ENCODE measurements at places on chromosomes 6 and 20.

- DNase-seq = no peak
Measured at GRCh38 chr6:95083506-95083905, 493.8 kb upstream of the MANEA start.

DNA sequence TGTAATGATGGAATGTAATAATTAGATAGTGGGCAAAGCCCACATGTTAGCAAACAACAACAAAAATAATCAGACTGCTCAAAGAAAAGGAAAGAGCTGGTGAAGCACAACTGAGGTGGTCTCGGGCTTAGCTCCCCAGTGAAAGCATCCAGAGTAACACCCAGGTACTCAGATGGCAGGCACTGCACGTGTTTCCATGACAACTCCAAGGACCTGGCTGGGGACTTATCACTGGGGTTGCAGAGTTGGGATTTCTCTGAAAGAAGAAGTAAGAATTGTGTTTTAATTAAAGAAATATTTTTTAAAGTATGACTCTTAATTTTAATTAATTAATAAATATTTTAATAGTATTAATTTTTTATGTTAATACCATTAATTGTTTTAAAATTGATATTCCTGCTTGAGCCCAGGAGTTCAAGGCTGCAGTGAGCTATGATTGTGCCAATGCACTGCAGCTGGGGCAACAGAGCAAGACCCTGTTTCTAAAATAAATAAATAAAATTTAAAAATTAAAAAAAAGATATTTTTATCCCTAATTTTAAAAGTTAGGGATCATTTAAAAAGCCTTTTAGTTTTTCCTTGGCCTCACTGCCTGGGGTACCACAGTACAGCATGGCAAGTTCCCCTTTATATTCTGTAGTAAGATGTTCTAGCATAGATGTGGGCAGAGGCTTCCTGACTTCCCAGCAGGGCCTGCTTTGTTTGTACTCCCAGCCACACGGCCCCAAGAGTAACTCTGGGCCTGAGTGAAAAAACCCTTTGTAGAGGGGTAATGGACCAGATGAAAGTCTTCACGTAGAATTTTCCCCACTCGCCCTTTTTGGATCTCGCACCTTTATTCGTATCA lies 42.2 kb upstream of the UST start:
- DNase-seq = no peak

DNA sequence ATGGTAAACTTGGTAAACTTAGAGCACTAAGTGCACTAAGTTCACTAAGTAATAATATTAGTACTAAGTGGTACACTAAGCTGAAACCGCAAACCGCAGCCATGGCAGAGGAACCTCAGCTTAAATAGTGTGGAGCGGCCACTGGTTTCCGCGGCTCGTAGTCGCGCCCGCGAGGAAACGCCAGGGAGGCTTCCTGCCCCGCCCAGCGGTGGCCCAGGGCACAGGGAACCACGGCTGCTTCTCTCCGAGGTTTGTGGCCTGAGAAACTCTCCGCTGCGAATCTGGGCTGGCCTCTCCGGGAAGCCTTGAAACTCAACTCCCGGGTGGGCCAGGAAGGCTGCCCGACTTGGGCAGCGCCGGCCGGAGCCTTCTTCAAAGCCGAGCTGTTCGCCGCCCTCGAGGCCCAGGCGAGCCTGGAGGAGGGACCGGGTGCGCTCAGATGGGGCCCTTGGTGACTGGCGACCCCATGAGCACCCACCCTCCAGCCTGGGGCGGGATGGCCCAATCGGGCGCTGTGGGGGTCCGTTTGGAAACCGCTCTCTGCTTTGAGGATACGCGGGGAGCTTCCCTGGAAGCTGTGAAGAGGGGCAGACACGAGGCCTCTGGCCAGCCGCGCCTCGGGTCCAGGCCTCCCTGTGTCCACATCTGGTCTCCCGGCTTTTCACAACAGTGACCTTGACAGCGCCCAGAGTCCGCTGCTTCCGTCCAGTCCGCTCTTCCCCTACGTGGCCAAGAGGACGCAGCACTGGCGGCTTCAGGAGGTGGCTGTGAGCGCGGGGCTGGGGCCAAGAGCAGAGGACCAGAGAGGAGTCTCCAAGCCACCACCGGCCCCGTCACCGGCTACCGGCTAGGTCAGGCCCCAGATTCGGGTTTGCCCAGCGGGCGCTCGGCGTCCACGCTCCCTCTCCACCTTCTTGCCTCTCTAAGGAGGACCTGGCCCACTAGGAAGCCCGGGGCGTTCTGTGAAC lies 25.4 kb upstream of the HLA-E start:
- DNase-seq = peak; percentile 41

GRCh38 chr6:138659998-138660397 lies 113.6 kb upstream of the CCDC28A start:
- DNase-seq = no peak

GRCh38 chr20:41137614-41138474 lies 501 bp downstream of the PLCG1 start:
- DNase-seq = peak; percentile 34

DNA sequence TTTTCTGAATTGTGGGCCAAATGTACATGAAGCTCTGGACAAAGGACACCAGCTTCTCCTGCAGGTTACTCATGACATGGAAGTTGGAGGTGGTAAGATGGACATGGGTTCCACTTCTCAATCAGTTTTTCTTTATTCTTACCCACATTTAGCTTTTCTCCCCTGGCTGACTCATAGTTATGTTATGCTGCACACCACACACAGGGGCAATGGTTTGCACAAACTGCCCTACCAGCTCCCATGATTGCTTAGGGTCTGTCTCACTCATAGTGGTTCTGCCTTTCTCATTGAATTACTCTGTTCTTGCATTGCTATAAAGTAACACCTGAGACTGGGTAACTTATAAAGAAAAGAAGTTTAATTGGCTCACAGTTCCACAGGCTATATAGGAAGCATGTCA lies 4.5 kb upstream of the CD109 start:
- DNase-seq = no peak

DNA sequence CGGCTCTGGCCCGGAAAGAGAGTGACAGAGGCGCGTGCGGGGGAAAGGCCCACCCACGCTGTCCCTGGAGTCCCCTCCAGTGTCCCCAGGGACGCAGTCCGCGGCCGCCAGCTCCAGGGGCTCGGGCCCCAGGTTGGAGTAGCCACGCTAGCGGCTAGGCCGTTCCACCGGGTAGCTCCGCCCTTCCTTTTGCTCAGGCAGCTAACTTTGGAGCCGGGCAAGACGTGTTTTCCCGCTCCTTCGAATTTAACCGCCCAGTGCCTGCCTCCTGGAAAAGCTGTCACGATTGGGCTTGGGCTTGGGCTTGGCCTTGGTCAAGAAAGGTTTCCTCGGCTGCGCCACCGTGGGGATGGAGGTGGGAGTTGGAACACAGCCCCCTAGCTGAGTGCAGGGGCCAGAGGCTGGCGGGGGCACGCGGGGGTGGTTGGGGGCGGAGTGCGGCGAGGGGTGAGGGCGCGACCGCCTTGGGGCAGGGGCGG lies 4.7 kb downstream of the LINC00237 start:
- no peak for DNase-seq

GRCh38 chr6:14192216-14192788 lies 74.7 kb downstream of the CD83 start:
- no peak for DNase-seq

DNA sequence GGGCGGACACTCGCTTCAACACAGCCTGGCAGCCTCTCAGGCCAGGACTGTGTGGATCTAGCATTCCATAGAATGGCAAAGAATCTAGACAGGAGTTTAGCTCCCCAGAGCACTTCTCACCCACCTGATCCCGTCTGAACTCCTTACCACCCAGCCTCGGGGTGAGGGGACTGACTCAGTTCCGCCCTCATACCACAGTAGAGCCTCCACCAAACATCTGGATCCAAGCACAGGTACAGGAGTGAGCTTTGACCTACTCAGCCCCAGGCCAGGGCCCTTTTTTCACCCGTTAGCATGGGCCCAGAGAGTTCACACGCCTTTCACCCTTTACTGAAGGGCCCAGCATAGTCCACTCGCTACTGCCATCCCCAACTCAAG lies 715 bp downstream of the PSMF1 start:
- no peak for DNase-seq

- no peak for DNase-seq
Measured at GRCh38 chr20:5353624-5354496, 37.1 kb upstream of the PROKR2 start.

DNA sequence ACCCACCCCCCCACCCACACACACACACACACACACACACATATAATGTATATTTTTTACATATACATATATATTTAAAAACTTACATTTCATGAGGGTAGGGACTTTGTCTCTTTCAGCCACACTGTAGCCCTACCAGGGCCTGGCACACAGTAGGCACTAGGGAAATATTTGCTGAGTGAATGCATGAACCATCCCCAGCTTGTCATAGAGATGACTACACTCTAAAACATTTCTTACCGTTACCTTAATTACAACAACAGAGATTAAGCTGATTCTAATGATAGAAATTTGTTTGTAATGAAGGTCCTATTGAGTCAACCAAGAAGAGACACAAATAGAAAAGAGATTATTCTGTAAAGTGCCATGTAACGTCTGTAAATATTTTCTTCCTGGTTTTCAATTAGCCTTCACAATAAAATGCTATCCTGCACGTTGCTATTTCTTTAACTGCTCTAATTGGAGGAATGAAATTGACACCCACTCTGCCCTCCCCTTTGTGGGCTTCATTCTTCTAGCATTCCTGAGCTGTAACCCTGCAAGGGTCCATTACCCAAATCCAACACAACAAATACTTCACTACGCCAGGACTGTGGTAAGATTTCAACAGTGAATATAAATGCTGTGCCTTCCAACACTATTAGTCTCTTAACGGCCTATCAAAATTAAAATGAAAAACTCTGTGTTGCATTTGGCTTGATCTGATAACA lies 30.8 kb downstream of the SIM1 start:
- DNase-seq = no peak

DNA sequence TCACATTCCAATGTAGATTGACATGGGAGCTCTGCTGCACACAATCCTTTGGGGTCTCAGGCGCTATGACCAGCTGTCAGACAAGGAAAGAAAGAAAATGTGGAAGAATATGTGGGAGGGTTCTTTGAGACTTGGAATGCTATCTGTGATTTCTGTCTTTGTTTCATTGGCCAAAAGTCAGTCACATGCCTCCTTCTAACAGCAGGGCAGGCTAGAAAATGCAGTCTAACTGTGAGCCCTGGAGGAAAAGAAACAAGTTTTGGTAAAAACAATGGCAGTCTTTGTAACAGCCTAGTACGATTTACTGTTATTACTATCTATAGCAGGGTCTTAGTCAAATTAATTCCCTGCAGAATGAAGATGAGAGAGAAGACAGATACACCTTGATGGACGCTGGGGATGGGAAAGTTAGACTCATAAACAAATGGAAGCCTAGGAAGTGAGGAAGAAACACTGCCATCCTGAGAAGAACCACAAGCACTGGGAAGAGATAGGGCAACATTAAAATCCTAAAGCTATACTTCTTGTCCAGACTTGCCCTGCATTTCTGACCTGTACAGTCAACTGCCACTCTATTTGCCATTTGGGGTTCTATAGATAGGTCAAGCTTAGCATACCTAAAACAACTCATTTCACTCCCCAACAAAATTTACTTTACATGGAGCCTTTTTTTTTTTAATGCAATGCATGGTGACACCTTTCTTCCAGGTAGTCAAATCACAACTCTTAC lies 833.0 kb downstream of the KIF16B start:
- DNase-seq = no peak

- no peak for DNase-seq
Measured at GRCh38 chr20:48648482-48649051, 179.2 kb downstream of the PREX1 start.

Measured in stimulated activated CD8-positive, alpha-beta memory T cell treated with anti-CD3 and anti-CD28 coated beads, Interleukin-2, amount 100 ng/mL, for 1 hour (primary cell).